DMS 273 treated with DMSO at 0.1 percent for 48 hours (cell line): ENCODE measurements at places on chromosomes 2 and 18.
A peak's percentile ranks its signal among the peaks of the same experiment; 100 is the strongest.

DNA sequence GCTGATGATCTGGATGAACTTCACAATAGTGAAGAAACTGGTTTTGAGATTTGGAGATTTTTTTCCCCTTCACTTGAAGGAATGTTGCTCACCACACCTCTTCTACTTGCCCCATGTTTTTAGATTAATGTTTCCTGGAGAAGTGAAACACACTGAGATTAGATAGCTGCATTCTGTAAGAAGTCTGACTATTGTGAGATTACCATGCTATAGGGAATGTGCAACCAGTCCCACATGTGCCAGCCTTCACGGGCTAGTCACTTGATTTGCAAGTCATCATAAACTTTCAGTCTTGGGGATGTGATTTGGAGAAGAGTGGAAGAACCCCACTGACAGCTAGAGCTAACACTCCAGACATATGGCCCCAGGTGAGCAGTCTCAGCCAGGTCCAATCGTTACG is 7.4 kb upstream of the CCNYL1 start:
- DNase-seq: no peak

GRCh38 chr2:15642011-15642814 is 50.5 kb downstream of the DDX1 start:
- no peak for DNase-seq

DNA sequence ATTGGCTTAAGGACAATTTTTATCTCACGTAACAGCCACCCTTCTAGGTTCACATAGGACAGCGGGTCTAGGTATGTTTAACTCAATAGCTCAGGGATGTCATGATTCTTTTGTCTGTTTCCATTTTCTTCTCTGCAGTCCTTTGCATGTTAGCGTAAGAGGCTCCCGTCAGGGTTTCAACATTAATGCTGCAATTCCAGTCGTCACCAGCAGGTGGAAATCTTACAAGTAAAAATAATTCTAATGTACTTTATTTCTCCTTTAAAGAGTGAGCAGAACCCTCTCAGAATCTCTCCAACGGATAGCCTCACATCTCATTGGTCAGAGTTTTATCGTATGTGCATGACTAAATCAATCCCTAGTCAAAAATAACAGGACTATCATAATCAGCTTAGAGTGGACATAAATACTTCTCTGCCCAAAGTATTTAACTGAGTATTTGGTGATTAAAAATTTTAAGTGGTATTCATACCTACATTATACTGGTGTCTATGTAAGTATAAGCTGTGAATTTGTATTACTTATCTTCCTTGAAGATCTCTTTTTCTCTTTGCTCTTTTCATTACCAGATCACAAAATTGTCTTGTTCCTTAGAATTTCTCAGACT is 487.2 kb upstream of the GCFC2 start:
- DNase-seq: peak; percentile 1

GRCh38 chr2:200751786-200752185 is 59.9 kb upstream of the BZW1 start:
- no peak for DNase-seq

- DNase-seq: no peak
Observed at GRCh38 chr2:165790466-165790865, 3.6 kb downstream of the GALNT3 start.
